Fibroblast of the conjunctiva (primary cell): ENCODE measurements at places on chromosomes 1 and 21.

DNA sequence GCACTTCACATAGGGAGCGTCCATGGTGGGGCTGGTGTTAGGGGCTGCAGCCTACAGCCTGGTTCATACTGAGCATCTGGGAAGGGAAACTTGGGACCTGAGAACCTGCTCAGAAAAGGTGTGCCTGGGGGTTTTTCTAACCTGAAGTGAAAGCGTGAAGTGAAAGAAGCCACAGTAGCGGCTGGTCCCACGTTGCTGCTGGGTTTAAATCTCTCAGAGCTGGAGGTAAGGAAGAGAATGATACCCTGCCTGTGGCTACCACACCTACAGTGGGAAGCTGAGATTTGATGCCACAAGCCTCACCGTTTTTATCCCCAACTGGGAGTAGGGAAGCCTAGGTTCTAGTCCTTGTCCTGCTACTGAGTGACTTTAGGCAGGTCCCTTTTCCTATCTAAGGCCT is 21.0 kb upstream of the FUCA1 start:
- no peak for DNase-seq

DNA sequence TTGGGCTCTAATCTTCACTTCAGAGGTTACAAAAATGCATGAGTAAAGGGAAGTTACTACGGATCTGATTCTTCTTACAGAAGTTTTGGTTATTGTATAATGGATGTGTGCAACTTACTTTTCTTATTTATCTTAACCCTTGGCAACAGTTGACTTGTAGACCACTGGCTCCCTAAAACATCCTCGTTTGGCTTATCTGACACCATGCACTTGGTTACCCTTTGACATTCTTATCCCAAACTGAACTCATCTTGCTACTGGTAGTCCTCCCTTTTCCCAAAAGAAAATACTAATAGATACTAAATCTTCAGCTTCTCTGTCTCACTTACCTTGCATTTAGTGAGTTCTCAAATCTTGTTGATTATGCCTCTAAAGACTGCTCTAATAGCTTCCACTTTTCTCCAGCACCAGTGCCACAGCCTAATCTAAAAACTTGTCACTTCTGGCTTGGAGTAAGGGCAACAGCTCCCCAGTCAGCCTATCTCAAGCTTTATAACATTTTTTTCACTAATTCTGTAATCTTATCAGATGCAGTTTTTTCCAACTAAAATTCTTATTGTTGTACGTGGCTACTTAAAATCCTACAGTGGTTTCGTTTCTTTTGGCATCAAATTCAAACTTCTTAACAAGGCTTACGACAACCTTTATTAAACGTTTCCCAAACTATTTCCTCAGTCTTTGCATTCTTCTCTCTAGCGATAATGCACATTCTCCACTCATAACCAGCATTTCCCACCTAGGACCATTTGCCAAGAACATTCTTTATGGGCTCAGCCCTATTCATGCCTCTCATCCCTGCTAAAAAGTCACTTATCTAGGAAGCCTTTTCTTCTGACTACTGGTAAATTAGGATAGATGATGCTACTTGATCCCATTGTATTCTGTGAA is 204.2 kb downstream of the KCNT2 start:
- DNase-seq = peak; percentile 18

- no peak for DNase-seq
Measured at GRCh38 chr1:56106531-56107274, 472.7 kb downstream of the PLPP3 start.

GRCh38 chr1:239717097-239717917 is 330.9 kb downstream of the CHRM3 start:
- DNase-seq = no peak

DNA sequence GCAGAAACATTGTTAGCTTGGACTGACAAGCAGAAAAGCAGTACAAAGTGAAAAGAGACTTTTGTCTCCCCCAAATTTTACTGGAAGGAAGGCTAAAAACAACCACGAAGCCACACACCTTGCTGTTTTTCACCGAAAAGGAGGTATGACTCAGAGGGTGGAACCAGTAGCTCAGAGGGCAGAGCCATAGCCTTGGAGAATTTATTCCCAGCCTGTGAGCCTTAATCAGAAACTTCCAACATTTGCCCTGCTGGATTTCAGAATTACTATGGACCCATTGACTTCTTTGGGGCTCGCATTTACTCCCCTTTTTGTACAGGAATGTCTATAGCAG is 32.0 kb downstream of the RPS6KC1 start:
- no peak for DNase-seq
